ENCODE measurements at places on chromosomes 6 and 20.

DNA sequence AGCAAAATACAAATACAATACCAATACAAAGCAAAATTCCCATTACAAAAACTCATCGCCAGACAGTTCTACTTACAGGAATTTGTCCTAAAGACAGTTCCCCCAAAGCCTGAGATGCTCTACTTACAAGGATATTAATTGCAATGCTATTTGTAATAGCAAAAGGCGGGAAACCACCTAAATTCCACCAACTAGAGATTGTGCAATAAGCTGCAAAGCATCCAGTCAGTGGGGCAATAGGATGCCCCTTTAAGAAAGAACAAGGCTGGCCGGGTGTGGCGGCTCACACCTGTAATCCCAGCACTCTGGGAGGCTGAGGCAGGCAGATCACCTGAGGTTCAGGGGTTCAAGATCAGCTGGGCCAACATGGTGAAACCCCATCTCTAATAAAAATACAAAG lies 39.1 kb downstream of the FAM209B start:
- DNase-seq, result no peak

DNA sequence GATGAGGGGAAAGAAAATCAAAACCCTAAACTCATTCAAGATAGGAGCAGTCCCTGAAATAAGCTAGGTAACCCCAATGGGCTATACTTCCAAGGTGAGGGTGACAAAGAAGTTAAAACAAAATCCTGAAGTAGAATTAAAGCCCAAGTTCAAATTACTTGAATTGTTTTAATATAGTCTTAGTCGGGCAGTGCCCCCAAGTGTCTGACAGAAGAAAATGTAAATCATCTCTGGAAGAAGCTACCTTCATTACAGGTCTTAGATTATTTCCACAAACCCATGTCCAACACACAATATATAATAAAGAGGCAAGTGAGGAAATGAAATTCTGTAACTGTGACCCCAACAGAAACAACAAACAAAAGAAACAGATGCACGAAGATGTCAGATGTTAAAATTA lies 36.8 kb upstream of the L3MBTL3 start:
- DNase-seq, result no peak

DNA sequence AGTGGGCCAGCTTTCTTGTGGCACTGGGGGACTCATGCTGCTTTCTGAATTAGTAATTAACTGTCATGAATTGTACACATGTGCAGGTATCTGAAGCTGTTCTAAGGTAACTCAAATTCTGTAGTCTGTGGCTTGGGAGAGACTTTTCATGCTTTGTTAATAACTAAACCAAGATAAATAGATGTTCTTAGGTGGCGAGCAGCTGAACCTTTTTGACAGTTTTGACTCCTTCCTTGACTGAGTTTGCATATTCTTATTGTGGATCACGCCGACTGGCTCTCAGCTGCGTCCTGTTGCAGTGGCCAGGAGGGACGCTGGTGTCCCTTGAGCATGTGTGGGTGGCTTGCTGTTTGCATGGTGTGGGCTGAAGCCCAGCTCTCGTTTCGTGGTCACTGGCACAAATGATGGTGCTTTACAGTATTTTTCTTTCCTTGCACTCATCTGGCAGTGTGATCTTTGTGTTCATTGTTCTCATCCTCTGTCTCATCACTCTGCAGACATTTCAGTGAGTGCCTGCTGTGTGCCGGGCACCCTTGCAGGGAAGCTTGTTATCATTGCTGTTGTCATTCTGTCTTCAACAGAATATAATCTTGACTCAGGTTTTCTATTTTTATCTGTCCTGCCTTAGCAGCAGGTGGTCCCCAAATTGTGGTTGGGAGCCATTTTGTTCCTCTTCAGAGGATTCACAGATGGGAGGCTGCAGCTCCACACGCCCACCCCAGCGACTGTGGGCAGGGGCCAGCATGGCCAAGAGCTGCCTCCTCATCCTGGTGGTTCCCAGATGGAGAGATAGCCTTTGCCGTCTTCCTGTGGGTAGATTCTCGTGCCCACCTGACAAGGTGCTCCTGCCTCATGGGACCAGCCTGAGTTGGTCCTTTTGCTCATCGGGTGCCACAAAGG lies 39.6 kb downstream of the DUSP22 start:
- DNase-seq, result no peak

DNA sequence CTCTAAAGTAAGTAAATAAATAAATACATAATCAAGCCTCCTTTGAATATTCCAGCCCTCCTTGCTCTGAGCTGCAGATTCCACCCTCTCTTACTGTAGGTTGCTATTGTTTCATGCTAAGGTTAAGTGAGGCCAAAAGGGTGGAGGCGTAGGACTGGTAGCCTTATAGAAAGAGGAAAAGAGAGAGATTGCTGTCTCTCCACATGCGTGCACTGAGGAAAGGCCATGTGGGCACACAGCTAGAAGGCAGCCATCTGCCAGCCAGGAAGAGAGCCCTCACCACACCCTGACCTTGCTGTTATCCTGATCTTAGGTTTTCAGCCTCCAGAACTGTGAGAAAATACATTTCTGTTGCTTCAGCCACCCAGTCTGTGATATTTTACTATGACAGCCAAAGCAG lies 87.4 kb upstream of the SHLD1 start:
- DNase-seq, result no peak

DNA sequence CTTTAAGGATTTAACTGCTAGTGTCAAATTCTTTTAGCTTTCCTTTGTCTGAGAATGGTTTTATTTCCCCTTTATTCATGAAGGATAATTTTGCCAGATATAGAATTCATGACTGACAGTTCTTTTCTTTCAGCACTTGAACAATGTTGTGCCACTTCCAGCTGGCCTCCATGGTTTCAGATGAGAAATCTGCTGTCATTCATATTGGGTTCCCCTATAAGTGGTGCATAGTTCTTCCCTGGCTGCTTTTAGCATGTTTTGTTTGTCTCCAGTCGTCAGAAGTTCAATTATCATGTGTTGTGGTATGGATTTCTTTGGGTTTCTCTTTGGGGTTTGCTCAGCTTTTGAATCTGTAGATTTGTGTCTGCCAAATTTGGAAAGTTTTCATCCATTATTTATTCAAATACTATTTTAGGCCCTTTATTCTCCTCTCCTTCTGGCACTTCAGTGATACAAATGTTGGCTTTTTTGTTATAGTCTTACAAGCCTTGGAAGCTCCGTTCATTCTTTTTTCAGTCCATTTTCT lies 76.3 kb upstream of the TGM3 start:
- DNase-seq, result no peak

DNA sequence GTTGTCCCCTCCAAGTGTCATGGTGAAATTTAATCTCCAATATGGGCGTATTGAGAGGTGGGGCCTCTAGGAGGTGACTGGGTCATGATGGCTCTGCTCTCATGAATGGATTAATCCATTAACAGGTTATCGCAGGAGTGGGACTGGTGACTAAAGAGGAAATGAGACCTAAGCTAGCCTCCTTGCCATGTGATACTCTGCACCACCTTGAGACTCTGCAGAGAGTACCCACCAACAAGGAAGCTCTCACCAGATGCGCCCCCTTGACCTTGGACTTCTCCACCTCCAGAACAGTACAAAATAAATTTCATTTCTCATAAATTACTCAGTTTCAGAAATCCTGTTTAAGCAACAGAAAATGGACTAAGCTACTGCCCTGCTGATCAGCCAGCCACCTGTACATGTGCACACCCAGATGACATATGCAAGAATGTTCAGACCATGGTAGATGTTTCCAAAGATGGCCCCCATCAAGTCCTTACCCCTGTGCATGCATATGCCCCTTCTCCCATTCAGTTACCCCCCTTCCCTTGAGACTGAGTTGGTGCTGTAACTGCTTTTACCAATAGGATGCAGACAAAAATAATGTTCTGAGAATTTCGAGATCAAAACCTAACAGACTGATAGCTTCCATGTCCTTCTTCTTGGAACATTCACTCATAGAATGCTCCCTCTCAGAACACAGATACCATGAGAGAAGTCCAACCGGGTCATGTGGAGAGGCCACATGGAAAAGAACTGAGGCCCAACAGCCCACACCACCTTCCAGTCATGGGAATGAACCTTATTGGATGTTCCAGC lies 28.4 kb downstream of the MAP3K5 start:
- no peak for DNase-seq

- peak; percentile 15 for DNase-seq
Observed at GRCh38 chr6:139290787-139291311, 949 bp downstream of the TXLNB start.

- DNase-seq, result no peak
Observed at GRCh38 chr6:63521475-63522210, 50.6 kb upstream of the LOC128125822 start.

- no peak for DNase-seq
Observed at GRCh38 chr6:113927001-113927400, 43.9 kb downstream of the HDAC2 start.

DNA sequence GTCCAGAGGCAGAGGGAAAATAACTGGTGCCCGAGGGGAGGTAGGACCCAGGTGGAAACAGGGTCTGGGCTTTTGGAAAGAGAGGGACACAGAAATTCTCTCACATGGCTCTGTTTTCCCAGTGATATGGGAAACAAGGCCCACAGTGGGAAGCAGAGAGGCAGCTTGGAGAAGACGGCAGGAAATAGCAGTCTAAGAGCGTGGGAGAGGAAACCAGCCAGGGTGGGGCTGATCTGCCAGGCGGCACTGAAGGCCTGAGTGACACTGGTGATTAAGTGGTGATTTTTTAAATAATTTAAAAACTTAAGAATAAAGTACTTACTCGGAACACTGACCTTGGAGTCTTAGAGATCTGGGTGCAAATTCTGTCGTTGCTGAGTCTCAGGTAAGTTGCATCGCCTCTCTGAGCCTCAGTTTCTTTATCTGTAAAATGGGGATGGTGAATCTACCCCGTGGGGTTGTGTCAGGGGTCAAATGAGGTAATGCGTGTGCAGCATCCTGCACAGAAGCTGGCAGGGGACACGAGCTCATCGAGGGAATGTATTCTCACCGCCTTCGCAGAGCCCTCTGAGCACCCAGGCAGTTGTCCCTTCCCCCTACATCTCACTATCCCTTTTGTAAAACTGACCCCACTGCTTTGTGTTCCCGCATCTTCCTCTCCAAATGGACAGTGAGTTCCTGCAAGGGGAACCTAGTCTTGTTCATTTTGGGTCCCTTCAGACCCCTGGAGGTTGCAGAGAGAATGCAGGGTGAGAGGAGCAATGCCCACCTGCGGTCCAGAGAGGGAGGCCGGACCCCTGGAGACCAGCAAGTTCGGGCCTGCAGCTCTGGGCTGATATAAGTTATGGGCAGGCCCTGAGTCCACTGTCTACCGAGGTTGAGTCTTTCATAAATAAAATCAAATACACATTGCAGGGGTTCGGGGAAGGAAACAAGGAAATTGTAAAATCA lies 228.6 kb upstream of the PMEPA1 start:
- no peak for DNase-seq

DNA sequence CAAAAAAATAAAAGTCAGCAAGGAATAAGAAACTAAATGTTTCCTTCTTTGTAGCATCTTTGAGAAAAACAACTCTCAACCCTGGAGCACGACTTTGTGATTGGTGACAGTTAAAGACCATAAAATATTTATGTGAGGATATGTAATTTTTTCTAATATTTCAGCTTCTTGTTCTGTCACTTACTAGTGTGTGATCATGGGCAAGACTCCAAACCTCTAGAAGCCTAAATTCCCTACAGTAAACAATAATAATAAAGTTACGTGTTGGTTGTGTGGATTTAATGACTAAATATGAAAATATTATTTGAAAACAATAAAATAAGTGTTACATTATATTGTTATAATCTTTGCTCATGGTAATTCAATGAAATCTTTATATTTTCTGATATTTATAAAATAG lies 735.6 kb upstream of the MARCKS start:
- DNase-seq, result no peak

Data from putamen (tissue), 1 donor.